ENCODE measurements at places on chromosomes 13 and 19.

GRCh38 chr19:50167314-50167721 lies 4.2 kb upstream of the IZUMO2 start:
- DNase-seq: no peak

GRCh38 chr13:95146486-95146885 lies 154.8 kb downstream of the ABCC4 start:
- DNase-seq: no peak

- DNase-seq: no peak
Measured at GRCh38 chr19:14669940-14670339, 4.7 kb downstream of the ADGRE3 start.

- DNase-seq: no peak
Measured at GRCh38 chr13:109773276-109773675, 13.1 kb downstream of the IRS2 start.

DNA sequence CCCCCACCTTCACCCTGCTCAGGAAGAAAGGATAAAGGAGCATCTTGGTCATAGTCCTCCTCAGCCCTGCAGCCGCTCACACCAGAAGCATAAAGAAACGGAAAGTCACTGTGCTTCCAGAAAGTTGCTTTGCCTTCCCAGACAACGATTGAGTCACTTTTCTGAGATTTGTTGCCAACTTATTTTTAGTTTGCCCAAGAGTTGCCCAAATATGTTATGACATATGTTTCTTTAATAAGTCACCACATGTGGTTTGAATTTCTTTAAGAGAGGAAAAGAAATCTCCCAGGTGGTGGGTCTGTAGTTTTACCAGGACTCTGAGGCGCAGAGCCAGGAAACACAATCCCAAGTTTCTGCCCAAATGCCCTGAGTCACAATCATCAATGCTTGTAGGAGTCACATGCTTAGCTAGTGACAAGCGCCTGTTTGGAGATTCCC lies 63.4 kb upstream of the LRCH1 start:
- peak; percentile 29 for DNase-seq

DNA sequence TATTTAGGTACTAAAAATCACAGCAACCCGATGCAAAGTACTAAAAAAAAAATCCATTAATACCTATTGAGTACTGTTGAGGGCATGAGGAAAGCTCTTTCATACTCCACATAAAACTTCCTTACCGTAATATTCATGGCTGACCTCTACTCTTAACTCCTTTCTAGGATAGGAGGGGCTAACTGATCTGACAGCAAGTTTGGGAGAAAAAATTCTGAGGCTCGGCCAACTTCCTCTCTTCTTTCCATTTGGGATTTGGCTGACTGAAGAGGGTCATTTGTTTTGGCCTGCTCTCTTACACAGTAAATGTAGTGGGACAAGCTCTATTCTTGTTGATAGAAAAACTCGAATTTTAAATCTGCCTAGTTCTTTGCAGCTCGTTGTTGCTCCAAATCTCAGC lies 9.4 kb upstream of the USPL1 start:
- DNase-seq: no peak

GRCh38 chr19:14091081-14091812 lies 696 bp upstream of the SAMD1 start:
- DNase-seq: no peak

DNA sequence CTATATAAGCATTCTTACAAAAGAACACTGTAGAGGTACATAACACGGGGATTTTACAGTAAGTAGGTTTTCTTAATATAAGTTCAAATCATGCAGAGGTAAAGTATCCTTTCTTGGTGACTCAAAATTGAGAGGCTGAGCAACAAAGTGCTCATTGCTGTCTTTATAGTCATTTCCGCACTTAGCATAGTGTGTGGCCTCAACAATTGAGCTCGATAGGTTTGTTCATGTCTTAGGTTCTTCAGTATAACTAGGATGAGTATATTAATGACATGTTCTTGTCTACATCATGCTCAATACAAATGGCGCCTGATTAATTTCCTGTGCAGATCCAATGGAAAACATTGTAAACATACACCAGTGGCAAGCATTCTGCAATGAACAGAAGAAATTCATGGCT lies 1.4 kb downstream of the WDFY2 start:
- DNase-seq: peak; percentile 61

DNA sequence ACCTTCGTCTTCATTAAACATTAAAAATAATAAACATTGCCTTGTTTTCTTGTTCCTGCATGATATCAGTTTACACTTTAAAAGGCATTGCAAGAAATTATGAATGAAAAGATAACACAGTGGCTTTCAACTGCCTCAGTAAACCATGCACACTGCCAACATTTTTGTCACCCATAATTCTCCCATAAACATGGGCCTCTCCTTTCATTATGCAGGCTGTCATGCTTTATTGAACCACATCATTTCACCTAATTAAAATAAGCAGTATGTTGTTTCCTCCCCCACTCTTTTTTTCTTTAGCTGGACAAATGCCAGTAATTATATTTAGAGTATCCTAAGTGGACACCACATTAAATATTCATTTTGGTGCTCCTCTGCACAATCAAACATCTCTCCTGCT lies 1566.5 kb upstream of the SLC10A2 start:
- no peak for DNase-seq

DNA sequence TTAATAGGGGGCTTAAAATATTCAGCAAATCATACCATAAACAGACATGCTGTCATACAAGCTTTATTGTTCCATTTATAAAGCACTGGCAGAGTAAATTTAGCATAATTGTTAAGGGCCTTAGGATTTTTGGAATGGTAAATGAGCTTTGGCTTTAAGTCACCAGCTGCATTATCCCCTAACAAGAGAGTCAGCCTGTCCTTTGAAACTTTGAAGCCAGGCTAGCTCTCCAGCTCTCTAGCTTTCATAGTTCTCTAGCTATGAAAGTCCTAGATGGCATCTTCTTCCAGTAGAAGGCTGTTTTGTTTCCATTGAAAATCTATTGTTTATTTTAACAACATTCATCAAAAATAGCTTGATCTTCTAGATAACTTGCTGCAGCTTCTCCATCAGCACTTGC lies 420.8 kb upstream of the GPC6 start:
- no peak for DNase-seq

- DNase-seq: no peak
Measured at GRCh38 chr13:32010136-32010535, 21.4 kb upstream of the FRY start.

DNA sequence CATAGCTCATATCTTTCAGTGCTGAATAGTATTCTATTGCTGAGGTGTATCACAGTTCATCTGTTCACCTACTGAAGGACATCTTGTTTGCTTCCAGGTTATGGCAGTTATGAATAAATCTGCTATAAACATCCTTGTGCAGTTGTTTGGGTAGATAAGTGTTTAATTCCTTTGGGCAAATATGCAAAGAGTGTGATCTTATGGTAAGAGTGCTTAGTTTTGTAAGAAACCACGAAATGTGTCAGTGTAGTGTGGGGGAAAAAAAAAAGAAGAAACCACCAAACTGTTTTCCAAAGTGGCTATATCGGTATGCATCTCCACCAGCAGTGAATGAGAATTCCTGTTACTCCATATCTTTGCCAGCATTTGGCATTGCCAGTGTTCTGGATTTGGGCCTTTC lies 93.3 kb downstream of the PIBF1 start:
- DNase-seq: no peak

DNA sequence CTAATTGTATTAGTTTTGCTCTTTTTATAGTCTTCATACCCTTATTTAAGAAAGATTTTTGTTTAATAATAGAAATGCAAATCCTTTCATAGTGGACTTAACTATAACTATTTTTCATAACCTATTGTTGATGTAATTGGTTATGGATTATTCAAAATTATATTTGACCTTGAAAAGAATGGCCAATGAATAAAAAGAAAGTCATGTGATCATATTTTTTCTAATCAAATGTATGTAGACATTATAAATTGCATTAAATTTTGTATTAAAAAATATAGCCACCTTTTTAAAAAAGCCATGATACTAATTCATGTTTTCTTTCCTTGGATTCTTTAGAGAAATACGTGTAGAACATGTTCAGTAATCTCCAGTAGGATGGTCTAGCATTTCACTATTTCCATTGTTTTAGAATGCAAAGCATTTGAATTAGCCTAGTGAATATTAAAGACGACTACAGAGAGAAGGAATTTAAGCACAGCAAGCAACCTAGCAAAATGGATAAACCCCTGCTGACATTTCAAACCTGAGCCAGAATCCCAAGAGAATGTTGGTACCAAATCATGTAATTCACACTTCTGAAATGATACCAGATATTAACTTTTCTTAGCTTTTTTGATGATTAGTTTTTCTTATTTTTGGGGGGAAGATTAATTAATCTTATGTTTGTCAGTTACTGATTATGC lies 1297.4 kb upstream of the MIR17HG start:
- no peak for DNase-seq

- no peak for DNase-seq
Measured at GRCh38 chr19:29583196-29583999, 22.7 kb upstream of the POP4 start.

GRCh38 chr13:33571618-33572017 lies 246.3 kb upstream of the RFC3 start:
- DNase-seq: no peak

DNA sequence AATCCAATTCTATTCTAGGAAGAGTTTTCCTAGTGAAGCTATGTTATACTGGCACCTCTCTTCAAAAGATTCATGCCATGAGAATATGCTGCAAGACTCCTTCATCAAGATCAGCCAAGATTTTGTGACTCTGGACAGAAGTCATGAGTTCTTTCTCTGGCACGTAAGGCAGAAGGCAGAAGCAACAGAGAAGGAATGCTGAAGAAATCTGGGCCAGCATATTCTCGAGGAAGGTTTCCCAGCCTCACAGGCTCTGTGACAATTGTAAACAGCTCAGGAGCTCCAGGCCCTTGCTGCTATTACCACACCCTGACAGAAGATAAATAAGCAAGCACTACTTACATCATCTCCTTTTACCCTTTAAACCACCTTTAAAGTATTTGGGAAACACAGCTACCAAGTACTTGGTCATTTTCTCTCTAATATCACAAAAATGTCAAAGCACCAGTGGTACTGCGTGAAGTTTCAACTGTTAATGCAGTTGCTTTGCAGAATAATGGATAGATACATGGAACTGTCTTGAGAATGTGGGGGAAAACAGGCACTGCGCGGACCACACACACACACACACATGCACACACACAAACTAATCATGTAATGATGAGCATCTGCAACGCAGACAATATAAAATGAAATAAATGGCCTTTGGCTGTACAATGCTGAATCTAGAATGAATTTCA lies 55.4 kb downstream of the INTS6 start:
- peak; percentile 4 for DNase-seq

GRCh38 chr13:75180805-75181455 lies 301.0 kb downstream of the TBC1D4 start:
- peak; percentile 58 for DNase-seq

DNA sequence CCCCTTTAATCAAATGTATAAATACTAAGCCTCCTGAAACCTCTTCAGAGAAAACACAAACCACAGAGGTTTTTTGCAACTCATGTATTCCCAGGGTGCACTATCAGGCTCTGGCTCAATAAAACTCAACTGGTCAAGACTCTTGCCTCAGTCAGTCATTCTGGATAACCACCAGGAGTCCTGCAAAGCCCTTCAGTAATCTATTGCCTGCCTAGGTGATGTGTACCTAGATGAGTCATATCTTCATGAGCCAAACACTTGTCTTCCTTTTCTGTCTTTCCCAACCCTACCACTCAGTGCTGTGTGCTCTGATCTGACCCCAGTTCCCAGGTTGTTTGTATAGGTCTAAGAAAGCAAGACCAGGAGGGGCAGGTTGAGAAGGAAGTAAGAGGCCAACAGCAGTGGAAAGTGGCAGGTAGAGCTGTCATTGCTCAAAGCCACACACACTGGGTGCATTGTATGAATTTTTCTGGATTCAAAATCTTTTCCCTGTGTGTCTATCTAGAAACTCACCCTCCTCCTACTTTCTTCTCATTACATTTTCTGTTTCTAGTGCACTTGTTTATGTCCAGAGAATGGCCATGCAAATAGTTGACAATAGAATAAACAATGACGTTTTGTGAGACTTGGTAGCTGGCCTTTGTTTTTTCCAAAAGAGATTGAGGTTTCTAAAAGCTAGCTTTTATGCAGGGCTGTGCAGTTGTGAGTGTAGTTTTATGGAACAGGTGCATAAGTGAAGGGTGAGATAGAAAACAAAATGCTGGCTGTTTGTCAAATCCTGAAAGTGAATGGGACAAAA lies 48.1 kb downstream of the PSG1 start:
- DNase-seq: peak; percentile 71

DNA sequence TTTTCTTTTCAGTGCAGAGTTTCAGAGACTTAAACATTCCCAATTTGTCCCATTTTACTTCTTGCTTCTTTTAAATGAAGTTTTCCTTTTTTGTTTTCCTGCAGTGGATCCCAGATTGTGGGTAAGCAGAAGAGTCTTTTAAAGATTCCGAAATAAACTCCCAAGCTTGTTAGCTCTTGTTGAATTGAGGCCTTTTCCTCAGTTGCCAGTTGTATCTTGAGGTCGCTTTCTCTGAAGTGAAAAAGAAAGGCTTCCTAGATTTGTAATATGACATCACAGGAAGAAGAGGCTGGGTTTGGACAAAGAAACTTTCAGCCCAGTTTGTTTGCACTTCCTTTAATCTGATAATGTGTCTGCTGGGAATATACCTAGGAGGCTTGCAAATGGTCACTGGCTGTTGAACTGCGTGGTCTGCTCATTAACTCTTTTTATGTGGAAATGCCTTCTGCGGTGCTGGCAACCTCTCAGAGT lies at the start of gene LPAR6:
LPAR6 (minus strand) TSS at position 233 of the 471 bp plus-strand sequence. CDS start 690 bp downstream, outside the sequence.
- peak; percentile 75 for DNase-seq

DNA sequence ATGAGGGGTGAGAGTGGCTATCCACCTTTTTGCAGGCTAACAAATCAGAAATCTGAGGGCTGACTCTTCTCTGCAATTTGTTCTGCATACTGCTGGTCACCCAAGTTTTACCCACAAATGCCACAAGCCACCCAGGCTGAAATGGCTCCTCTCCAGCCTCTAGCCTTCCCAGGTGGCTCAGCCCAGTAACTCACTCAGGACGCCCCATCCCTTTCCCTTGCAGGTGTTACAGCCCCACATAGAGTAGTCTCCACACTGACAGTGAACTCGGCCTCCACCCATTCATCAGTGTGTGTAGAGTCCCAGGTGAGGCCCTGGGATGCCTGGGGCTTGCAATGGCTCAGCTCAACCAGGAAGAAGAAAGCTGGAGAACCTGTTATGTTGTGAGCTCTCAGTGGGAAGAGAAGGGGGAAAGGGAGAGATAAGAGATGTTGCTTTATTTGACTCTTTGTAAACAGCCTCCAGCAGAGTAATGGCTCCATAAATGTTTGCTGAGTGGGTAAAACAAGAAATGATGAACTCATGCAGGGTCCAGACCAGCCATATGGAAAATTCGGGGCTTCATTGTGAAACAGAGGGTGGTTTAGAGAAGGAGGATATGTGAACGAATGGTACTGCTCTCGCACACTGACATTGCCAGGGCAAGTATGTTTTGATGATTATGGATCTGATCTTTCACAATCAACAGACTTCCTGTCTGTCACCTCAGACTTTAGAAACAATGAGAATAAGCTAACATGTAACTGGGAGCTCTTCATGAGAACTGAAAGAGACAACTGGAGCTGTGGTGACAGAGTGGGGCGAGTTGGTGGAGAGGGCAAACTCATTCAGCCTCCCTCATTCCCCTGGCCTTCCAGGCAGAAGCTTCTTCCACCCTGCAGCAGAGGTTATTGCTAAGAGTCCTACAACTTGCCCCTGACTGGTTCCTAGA lies 74.2 kb upstream of the RFC3 start:
- DNase-seq: no peak

Data from foreskin keratinocyte (primary cell).